ENCODE measurements at places on chromosomes 5 and 9.

- DNase-seq = no peak
These were observed 199.9 kb downstream of the ADAMTS12 start for GRCh38 chr5:33691856-33692255.

DNA sequence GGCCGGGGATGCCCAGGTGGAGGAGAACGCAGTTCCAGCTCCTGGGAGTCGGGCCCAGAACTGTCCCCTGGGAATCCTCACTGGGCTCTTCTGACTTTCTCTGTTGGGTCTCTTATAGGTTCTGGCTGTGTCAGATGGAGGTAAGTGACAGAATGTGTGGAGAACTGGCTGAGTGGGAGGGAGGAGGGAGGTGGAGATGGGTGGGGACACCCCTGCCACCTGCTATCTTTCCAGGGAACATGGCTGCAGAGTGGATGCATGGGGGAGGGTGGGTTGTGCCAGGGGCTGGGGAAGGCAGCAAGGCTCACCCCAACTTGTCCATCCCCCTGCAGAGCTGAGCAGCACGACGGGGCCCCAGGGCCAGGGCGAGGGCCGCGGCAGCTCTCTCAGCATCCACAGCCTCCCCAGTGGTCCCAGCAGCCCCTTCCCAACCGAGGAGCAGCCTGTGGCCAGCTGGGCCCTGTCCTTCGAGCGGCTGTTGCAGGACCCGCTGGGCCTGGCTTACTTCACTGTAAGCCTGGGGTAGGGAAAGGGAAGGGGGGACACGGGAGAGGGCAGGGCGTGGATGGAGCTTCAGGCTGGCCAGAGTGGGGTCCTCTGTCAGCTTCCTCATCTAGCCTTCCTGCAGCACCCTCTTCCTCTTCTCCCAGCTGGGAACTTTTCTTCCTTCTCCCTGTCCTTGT lies 8.3 kb downstream of the RGS14 start:
- no peak for DNase-seq

DNA sequence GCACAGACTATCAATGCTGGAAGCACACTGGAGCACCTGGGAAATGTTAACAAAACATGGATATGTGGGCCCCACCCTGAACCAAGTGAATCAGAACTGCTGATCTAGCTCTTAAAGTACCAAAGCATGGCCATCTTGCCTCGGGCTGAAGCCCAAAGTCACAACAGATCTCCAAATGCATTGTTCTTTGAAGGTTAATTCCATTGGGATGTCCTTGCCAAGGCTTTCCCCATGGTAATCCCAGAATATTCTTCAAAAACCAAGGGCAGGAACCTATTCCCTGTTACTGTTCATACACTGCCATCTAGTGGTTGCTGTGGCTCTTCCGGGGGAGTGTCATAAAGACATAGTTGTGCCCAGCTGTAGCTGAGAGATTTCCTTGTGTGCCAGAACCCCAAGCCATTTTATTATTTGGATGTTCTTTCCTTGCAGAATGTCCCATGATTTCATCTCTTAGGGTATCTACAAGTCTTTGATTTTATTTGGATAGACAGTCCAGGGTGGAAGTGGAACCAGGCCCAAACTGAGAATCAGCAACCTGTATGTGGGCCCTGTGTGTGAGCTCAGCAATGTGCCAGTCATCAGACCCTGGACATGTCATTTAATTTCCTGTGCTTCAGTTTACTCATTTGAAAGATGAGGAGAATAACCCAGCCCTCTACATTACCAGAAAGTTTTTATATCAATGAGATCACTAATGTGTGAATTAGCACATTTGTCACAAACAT lies 290.0 kb downstream of the ACTL7B start:
- DNase-seq = peak; percentile 85

GRCh38 chr9:130088051-130088450 lies 34.3 kb downstream of the GPR107 start:
- DNase-seq = peak; percentile 37
